AG10803 (cell line): ENCODE measurements at places on chromosomes 1 and 21.

DNA sequence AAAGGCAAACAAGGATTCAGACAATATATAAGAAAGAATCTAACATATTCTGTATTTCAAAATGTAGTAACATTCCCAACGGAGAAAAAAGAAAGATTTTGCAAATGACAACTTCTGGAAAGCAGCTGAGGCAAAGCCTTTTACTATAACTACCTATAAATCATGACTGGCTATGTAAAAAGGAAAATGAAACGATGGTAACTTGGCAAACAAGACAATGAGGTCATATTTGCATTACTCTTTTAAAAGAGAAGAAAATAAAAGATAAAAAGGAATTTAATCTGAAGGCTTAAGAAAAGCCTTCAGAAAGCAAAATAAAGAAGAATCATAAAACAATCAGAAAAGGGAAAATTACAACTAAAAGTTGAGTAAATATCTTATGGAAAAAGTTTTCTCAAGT is 25.1 kb upstream of the ASPM start:
- DNase-seq, result peak; percentile 29

- DNase-seq, result peak; percentile 58
These were observed 214.4 kb downstream of the NRIP1 start for GRCh38 chr21:14850394-14850793.

GRCh38 chr1:8889925-8890785 is 11.7 kb upstream of the ENO1 start:
- peak; percentile 98 for DNase-seq

GRCh38 chr1:229843627-229844238 is 217.7 kb downstream of the URB2 start:
- DNase-seq, result no peak

- DNase-seq, result no peak
These were observed 102.8 kb downstream of the CDC7 start for GRCh38 chr1:91603409-91603808.

DNA sequence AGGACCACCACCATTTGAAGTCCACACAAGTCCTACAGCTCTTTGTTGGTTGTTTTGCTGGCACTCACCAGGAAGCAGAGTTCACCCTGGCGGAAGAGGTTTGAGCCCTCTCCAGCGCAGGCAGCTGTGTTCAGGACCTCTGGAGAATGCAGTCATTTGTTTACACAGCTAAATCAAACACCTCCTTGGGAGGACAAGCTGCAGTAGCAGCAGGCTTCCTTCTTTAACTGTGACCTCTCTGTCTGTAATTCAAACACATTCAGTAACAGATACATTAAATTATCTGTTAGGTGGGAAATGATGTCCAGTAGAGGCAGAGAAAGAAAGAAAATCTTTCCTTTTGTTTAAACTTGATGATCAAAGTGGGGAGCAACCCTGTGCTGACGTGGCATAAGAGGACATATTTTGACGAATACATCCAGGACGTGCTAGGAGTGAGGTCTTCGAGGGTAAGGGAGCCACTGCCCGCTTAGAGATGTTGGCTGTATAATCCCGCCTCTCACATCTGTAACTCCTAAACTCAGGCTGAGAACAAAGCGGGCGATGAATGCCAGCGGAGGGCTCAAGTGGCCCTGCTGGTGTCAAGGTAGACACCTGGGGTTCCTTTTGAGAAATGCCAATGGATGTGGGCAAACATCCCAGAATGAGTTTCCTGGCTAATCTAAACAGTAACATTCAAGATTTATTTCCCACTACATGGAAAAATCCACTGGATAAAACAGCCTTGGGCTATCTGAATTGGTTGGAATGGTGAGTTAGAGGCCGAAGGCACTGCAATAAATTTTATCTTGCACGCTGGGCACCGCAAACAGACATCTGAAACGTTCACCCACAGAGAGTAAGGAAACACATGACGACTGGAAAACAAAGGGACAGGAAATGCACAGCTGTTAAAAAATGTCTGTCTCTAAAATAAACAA is 51.7 kb downstream of the ABCA4 start:
- DNase-seq, result no peak

GRCh38 chr1:167500283-167500860 is 18.0 kb downstream of the CD247 start:
- no peak for DNase-seq

- DNase-seq, result no peak
These were observed 7.0 kb downstream of the SAMD11 start for GRCh38 chr1:930633-931138.

- DNase-seq, result peak; percentile 87
These were observed at the start of gene AGT for GRCh38 chr1:230713915-230714764. AGT (minus strand) TSS chr1:230714122; CDS start chr1:230710823, 3,299 bp downstream.

DNA sequence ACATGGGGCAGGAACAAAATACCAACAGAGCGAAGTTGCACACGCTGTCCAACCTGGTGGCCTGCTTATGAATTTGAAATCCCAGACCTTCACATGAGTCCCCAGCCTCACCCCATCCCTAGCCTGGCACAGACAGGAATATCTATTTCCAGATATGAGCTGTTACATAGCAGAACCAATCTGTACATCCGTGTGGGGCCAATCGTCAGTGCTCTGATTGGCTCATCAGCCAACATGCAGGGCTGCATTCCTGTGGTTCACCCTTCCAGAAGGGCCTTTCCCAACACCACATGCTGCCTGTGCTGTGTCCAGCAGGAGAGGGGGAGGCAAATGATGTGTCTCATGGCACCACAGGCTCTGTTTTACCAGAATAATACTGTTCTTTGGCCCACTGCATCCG is 31.3 kb downstream of the CCN1 start:
- peak; percentile 100 for DNase-seq

GRCh38 chr1:24535778-24536177 is 20.1 kb upstream of the NCMAP start:
- no peak for DNase-seq

GRCh38 chr21:46061063-46061462 is 36.8 kb upstream of the COL6A2 start:
- DNase-seq, result no peak

DNA sequence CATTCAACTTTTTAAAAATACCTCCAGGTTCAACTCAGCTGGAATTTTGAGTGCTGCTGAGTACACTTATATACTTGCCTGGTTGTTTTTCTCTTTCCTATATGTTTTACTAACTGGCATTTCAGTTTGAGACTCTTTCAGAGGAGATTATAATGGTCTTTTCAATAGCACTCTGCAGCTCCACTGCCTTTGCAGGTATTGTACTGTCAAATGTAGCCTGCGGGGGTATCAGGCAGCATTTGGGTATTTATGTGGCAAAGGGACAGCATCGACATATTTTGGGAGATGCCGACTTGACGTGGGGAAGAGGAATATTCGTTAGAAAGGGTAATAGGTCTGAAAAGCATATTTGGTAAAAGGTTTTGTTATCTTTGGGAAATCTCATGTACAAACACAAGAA is 11.1 kb upstream of the TGFBR3 start:
- DNase-seq, result no peak

DNA sequence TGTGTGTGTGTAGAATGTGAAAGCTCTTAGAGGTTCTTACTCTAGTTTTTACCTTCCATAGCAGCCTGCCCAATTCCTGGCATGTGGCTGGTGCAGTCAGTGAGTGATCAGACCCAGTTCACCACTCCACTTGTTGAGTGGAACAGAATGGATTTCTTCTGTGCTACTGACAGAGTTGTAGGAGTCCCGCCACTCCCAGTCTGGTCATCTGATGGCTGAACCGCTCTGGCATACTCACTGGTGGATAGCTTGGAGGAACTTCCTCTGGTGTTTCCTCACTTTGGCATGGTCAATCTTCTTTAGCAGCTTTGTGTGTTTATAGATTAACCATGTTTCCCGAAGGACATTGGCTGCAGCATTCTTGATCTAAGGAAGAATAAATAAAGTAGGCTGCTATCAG is 106.7 kb upstream of the ADAR start:
- peak; percentile 70 for DNase-seq

- no peak for DNase-seq
These were observed 15.9 kb upstream of the BTG2 start for GRCh38 chr1:203289281-203289981.

DNA sequence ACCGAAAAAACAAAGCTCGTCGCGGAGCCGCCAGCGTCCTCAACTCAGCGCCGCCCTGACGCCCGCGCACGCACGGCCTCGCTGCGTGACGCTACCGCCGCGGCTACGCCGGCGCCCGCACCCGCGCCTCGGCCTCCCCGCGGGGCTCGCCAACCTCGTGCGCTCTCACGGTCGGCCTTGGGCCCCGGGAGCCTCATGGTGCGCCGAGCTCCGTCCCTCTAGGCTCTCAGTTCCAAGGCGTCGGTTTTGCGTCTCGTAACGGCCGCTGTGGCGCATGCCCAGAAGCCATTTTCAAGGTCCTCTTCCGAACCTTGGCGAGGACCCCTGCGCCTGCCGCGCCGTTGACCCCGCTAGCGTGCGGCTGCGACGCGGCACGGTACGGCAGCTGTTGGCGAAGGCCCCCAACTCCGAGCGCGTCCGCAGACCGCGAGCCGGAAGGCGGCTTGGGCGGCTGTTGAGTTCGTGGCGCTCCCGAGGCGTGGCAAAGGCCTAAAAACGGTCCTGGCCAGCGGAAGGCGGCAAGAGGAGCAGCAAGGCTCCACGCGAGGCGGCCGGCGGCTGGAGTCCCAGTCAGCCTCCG is at the start of gene HENMT1:
HENMT1 (minus strand) TSS at position 64 of the 580 bp plus-strand sequence. CDS start 1,209 bp downstream, outside the sequence.
- DNase-seq, result peak; percentile 75

GRCh38 chr1:110726755-110727154 is 52.0 kb upstream of the KCNA3 start:
- no peak for DNase-seq

DNA sequence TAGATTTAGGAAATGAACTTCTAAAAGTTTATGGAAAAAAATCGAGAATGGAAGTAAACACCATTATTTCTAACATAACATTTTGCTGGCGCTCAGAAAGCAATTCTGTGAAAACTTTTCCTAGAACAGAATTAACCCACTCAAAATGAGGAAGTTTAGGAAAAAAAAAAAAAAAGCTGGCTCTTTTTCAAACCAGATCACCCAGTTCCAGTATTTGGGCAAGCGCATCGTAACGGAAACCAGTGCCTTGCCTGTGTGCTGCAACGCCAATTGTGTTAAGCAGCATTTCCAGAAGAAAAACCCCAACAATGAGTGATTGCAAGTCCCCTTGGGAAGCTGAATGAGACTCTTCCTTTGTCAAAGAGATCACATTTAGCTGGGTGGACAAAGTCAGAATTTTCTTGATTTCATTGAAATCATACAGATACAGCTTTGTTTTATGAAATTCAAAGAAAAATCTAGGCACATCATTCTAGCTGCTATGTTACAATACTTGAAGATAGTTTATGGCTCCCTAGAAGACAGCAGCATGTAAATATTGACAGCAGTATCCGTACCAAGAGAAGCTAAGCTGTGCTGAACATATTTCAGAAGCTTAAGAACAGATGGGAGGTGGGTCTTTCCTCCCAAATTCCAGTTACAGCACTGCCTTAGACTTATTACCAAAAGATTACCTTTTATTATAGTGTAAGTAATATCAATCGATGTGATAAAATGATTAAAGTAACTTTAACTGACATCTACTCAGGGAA is 113.4 kb downstream of the ERG start:
- DNase-seq, result no peak

DNA sequence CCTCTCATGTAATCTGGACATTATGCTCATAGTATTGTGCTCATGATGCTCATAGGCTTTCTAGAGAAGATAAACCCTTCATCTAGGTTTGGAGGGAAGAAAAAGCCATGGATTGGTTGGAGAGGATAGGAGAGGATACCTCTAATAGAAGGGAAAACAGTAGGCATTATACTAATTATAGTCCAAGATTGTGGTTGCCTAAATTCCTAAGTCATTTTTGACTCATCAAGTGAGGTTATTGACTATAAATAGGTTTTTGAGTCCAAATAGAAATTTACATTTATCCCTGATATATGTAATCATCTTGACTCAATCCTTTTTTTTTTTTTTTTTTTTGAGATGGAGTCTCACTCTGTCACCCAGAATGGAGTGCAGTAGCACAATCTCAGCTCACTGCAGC is 5.0 kb downstream of the SYT11 start:
- DNase-seq, result no peak

DNA sequence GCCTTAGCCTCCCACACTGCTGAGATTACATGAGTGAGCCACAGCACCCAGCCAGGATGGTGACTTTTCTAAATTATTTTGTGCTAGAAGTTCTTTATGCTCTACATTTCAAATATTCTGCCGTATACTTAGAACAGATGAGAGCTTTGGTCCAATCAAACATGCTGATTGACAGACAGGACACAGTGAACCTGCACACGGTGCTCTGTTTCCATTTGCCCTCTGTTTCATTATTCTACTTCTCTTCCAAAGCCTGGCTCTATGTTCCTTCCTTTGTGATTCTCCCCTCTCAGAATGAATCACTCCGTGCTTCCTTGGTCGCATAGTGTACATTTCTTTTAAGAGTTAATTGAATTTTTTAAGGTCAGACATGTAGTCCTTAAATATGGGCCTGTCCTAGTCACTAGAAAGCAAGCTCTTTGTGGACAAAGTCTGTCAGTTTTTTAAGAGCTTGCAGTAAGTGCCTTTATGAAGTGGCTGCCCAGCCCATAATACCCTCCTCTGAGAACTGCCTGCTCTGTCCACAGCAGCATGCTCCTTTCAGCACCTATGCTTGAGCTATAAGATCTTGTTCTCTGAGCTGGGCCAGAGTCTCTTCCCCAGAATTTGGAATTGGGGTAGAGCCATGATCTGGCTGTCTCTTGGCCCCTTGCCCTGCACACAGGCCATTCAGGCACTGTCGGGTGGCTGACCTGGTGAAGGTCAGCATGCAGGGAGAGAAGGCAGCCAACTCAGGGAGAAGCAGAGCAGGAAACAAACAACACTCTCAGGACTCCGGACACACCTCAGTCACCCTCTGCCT is 66.8 kb upstream of the SLC44A3 start:
- no peak for DNase-seq

DNA sequence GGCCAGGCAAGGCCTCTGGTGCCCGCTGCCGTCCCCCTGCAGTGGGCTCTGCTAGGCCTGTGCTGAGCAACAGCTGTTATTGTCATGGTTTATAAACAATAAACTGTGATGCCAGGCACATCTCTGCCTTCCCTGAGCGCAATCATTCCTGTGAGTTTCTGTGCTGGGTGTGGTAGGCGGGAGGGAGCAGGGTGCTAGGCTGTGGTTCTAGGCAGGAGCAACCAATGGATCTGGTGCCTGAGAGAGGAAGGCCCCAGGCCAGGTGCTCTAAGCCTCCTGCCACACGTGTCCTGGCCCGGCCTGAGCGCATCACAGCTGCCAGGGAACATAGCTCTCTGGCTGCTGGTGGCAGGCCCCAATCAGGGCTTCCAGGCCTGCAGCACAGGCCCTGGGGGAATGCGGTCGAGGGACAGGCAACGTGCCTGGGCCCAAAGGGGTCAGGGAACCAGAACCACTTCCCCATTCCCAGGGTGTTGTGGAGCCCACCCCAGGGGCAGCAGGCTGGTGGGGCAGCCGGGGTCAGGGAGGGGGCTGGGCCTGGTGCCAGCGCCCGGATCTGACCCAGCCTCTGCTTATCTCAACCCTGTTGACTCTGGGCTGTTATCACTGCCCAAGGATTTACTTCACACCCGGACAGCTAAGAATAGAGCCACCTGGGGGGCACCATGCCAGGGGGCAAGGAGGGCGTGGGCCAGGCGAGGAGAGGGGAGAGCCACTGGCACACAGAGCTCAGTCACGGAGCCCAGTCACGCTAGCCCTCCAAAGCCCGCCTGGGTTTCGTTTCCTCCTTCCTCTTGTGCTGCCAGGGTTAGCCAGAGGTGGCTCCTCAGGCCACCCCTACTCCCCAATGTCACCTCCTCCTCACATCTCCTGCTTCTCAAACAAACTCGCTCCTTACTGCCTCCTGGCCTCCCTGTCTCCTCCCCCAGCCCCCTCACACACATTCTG is 11.5 kb downstream of the TRIM46 start:
- no peak for DNase-seq

GRCh38 chr21:36994501-36995158 is 11.9 kb upstream of the RIPPLY3 start:
- DNase-seq, result no peak
